ENCODE measurements at places on chromosomes 2 and 18.
A peak's percentile ranks its signal among the peaks of the same experiment; 100 is the strongest.

GRCh38 chr2:237179161-237179560, 93.5 kb downstream of the COPS8 start:
- DNase-seq = no peak

- DNase-seq = no peak
These were observed 10.4 kb upstream of the MAP4K3 start for GRCh38 chr2:39447266-39448168.

GRCh38 chr2:29741132-29741531, 180.3 kb downstream of the ALK start:
- no peak for DNase-seq

- no peak for DNase-seq
These were observed 26.2 kb downstream of the QPCT start for GRCh38 chr2:37370666-37371065.

DNA sequence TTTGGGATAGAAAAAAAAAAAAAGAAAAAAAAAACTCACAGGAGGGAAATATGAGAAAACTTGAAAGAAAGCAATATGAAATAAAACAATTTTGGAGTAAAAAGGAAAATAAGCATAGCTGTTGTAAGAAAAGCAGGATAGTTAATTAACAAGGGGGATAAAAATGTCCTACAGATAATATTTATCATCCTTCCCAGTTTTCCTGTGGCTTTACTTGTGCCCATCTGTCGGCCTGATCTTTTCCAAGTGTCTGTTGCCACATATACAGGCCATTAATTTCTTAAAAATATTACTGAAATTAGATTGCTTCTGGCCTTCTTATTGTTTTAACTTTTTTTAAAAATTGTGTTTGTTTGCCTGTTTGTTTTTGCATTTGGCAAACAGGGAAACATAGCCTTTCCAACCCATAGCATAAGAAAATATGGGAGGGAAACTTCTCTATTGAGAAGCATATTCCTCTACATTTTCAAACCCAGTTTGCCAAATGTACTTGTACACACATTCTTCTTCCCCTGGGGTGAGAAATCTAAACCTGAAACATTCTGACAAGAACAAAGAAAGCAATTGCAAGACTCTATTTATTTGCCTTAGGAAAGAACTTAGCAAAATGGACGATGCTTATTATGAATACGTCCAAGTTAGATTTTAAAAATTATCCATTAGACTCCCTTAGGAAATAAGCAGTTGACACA, 272.3 kb downstream of the CDH20 start:
- no peak for DNase-seq

DNA sequence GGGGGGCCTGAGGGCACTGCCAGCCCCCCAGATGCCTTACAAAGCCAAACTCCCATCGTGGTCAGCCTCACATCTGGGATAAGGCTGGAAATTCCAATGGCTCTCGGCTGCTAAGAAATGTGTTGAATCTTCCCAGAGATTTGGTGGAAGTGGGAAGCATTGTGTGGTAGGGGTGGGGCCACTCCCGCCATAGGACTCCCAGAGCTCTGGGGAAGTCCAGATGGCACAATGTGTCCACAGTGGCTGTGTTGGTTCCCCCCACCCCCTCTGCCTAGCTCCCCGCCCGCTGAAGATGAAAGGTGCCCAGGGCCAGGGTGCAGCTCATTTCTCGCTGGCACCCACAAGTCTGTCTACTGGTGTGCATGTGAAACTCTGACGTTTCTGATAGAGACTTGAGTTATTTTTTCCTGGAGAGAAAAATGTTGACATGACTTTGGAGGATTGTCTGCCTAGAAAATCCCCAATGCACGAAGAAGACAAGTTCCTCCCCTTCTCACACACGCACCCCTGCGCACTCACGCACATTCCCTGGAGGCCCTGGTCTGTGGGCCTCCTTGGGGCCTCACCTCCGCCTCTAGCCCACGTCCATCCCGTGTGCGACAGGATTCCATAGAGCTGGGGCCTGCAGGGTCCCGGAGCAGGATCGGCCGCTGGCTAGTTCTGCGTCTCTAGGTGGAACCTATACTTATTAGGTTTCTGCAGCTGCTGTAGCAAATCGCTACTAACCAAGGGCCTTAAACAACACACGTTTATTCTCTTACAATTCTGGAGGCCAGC, 199.1 kb downstream of the ZFP36L2 start:
- DNase-seq = no peak

- no peak for DNase-seq
These were observed 144.4 kb downstream of the PIEZO2 start for GRCh38 chr18:11004951-11005350.

DNA sequence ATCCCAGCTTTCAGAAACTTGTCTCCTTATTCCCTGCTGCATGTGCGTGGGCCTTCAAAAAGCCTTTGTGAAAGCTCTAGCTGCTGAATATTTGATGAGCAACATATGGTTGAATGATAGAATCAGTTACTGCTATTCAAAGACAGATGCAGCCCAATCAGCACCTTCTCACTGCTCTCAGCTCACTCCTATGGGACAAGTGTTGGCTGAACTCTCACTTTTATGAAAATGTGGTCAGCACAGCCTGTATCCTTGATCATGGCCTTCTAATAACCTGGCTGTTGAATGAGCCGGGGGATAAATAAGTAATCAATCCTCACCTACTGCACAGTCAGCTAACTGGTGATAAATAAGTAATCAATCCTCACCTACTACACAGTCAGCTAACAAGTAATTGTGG, 103.2 kb downstream of the PIEZO2 start:
- no peak for DNase-seq

DNA sequence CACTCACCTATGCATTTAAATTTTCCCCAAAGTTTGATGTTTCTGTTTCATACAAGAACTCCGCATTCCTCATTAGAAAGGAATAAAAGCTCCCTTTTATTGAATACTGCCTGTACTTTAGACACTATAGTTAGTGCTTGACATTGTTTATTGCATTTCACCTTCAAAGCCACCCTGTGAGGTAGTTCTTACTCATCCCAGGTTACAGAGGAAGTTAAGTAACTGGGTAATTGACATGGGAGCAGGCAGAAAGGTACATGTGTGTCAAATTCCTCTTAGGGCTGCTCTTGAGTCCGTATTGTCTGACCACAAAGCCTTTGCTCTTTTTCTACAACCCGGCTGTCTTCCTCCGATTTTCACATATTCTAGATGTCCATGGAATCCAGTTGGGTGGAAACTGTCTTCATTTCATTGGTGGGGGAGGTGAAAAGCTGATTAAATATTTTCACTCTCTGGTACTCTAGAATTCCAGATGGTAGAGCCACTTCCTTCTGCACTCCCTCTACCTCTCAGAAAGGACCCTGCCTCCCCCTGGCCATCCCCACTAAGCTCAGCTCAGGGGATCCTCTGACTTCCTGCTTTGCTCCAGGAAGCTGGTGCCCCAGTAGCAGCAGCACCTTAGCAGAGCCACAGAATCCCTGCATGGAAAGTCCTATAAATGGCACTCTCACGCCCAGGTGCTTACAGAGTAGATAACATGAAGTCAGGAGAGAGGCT, 319.2 kb downstream of the LRATD1 start:
- no peak for DNase-seq

- DNase-seq = no peak
These were observed 78.5 kb downstream of the MAIP1 start for GRCh38 chr2:200033929-200034328.

DNA sequence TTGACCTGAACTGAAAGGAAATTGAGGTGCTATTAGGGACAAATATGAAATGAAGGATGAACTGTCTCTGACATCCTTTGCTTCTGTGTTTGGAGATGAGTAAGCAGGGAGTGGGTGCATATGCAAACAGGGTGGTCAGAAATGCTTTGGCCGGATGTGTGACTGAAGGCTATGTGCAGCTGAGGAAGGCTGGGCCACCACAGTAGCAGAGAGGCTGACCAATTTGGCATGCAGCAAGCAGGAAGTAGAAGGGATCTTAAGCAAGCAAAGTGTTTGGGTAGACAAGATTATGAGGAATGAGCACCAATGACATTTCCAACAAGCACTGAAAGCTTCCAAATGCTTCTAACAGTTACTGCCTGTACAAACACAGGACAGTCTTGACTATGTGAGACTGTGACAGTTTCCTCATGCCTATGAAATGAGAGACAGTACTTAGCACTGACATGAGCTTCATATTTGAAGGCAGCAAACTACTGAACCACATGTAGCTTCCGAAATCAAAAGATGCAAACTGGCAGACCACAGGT, 3.3 kb upstream of the ACTR3 start:
- DNase-seq = peak; percentile 71

DNA sequence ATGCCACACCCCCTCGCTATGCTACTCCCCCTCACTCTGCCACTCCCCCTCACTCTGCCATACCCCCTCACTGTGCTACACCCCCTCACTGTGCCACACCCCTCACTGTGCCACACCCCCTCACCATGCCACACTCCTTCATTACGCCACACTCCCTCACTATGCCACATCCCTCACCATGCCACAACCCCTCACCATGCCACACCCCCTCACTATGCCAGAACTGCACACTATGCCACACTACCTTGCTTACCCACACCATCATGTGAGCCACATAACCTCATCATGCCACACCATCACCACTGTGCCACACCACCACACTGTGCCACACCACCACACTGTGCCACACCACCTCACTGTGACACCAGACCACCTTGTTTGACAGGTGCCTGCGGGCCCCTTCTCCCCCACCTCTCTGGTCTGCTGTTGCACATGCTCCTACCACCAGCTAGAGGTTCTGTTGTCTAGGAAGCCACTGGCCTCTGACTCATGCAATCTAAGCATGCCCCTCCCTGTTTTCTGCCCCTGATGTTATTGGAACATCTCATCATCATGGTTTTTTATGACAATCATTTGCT, 22.0 kb downstream of the MARCHF4 start:
- DNase-seq = no peak

DNA sequence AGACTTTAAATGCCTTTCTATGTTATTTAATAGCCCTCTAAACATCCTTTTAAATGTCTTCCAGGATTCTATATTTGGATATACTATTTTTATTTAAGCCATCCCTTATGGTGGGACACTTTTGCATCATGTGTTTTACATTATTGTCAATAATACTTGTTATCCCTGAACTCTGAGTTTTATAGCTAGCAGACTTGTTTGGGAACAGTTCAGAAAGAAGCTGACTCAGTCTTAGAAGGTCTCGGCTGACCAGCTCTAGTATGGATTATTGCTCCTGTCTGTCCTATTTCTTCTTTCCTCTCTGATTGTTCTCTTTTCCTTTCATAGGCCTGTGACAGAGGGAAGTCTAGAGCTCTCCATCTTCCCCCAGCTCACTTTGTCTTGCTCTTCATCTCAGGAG, 77.3 kb upstream of the CXCR4 start:
- no peak for DNase-seq

DNA sequence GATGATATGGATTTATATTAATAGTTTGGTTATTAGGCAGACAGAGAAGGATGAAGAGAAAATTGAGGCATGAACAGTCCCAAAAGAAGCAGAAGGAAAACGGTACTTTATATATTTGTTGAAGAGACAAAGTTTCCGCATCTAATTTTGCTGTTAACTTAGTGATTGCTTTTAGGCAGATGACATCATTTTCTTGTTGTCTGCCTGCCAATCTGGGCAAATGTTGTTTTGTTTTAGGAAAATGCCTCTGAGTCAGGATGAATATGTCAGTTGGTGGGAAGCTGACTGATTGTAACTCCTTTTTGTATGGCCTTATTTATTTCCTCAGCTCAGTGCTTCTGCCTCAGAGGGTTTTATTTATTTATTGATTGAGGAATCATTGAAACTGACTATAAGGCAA, 52.5 kb upstream of the CAVIN2 start:
- no peak for DNase-seq

- peak; percentile 76 for DNase-seq
These were observed at the start of gene ZNF396 for GRCh38 chr18:35376742-35377695. TSS of gene ZNF396 (minus strand) at chr18:35377337. CDS start at chr18:35374292, 3,045 bp downstream.

GRCh38 chr18:79405781-79406575, 10.2 kb downstream of the NFATC1 start:
- peak; percentile 78 for DNase-seq

GRCh38 chr2:84022810-84023431, 436.2 kb downstream of the SUCLG1 start:
- peak; percentile 49 for DNase-seq

GRCh38 chr2:88628571-88628939, 1.3 kb upstream of the EIF2AK3 start:
- no peak for DNase-seq

DNA sequence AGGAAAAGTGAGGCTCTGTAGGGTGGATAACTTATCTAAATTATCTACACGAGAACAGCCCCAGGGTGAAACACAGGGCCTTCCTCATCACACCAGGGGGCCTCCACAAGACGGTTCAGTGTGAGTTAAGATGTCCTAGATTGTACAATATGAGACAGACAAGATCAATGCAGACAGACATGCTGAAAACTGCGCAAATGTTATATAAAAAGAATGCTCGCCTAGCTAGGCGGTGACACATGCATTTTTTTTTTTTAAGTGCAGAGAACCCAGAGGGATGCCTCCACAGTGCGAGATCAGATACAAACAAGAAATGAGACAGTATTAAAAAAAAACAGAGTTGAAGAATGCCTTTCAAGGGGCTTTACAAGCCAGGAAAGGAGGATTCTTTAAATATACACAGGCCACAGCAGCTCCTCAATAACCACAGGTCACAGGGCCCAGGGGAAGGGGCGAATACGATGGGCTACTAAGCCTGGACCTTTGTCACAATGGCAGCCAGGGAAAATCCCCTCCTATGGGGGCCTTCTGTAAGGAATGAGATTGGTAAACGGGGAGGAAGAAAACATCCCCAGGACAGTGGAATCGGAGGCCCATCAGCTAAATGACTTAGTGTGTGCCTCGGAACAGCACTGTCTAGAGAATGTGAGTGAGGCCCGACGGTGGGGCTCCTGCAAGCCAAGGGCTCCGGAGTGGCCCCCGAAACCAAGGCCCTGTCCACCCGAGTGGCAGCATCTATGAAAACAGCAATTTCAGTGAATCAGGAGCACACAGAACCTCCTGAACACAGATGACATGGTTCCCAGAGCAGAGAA, 48.9 kb downstream of the ADCY3 start:
- DNase-seq = no peak

DNA sequence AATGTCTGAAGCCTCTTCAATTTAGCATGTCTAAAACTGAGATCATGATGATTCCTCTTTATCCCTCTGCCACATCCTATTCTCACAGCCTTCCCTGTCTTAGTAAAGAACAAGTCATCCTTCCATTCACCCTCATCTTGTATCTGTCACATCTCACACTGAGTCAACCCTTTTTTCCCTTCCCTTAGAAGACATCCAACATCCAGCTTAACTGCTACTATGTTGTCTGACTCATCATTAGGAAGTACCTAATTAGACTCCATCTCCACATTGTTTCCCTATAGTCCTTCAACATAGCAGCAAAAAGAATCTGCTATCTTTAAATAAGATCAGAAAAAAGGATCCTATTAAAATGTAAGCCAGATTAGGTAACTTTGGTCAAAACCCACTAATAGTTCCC, 85.2 kb upstream of the GRB14 start:
- no peak for DNase-seq
